Stimulated activated CD4-positive, alpha-beta T cell treated with anti-CD3 and anti-CD28 coated beads, Interleukin-1b, Interleukin-23, amount 100 ng/mL, for 1 hour (primary cell): ENCODE measurements at places on chromosomes 3 and 15.

GRCh38 chr3:126119976-126120375 lies 36.1 kb upstream of the SLC41A3 start:
- no peak for DNase-seq

- no peak for DNase-seq
Measured at GRCh38 chr3:13748276-13748879, 131.5 kb downstream of the WNT7A start.

DNA sequence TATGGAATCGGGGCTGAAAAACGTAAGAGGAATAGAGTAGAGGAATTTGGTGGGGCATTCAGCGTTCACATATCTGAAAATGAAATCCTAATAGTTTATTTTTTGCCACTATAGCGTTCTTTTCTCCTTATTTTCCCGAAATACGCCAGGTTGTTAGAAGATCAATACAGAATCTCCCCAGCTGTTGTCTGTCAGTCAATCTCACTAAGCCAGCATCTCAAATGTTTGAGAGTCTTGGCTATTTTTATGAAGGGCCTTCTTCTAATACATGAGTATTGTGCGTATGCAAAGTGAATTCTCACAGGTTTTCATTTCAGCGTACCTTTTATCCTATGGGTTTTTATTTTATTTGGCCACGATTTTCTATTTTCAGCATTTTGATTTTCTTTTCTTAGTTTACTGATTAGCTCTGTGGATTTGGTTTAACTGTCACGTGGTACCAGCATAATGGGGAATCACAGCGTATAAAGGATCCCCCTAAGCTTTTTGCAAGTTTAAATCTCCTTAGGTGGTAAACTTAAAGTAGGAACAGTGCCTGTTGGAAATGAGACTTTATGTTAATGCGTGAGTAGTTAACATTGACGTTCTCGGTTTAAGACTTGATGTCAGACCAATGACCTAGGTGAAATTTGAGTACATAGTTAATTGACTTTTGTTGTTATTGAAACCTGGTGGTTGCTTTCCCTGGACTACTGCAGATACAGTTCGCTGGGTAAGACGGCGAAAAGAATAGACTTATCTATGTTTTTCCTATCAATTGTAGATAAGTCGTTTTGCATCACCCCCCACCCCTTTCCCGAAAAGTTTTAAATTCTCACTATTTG lies 1.3 kb downstream of the FXR1 start:
- DNase-seq = no peak

DNA sequence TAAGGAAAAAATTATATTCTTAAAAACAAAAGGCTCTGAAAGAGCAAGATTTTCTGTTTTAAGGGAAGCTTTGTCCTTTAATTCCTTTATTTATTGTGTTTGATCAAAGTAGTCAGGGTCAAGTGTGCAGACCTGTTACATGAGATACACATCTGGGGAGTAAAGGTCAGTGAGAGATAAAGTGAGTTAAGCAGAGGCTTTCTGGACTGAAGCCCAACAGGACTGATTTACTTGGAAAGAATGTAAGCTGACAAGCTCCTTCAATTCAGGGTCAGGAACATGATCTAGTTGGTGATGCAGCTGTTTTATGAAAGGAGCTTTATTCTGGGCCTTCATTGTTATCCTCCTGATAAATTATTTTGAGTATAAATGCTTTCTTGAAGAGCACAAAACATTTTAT lies 20.7 kb upstream of the OTOL1 start:
- no peak for DNase-seq

GRCh38 chr3:72810659-72811434 lies 37.4 kb downstream of the SHQ1 start:
- no peak for DNase-seq

- no peak for DNase-seq
Measured at GRCh38 chr3:134879990-134880389, 84.9 kb downstream of the EPHB1 start.

DNA sequence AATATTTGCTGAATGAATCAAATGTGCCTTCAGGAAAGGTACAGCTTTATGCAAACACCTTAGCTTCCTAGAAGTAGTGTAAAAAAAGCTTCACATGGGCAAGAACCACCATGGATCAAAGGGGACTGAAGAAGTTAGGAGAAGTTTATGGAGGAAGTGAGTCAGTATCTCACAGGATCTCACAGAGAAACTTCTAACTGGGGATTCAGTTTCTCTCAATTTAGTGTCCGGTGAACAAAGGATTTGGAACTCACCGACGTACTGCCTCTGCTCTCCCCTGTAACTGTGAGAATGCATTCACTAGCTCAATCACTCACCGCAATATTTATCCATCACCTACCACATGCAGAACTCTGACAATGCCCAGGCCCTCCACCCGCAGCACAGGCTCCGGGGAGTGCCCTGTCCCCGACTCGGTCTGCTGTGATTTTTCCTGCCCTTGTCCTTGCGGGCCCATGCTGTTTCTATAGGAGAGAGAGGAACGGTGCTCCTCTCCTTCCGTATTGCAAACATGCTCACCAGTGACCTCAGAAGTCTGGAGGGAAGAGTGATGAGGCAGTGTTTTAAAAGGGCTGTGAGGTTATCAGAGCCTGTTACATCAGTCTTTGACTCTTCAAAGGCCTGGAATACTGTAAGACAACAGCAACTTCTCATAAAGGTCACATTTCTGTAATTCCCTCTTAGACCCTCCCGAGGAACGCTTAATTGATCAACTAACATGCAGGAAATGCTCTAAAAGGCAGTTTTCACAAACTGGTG lies 222.5 kb upstream of the ICE2 start:
- DNase-seq = no peak
